ENCODE measurements at places on chromosomes 2 and 18.

DNA sequence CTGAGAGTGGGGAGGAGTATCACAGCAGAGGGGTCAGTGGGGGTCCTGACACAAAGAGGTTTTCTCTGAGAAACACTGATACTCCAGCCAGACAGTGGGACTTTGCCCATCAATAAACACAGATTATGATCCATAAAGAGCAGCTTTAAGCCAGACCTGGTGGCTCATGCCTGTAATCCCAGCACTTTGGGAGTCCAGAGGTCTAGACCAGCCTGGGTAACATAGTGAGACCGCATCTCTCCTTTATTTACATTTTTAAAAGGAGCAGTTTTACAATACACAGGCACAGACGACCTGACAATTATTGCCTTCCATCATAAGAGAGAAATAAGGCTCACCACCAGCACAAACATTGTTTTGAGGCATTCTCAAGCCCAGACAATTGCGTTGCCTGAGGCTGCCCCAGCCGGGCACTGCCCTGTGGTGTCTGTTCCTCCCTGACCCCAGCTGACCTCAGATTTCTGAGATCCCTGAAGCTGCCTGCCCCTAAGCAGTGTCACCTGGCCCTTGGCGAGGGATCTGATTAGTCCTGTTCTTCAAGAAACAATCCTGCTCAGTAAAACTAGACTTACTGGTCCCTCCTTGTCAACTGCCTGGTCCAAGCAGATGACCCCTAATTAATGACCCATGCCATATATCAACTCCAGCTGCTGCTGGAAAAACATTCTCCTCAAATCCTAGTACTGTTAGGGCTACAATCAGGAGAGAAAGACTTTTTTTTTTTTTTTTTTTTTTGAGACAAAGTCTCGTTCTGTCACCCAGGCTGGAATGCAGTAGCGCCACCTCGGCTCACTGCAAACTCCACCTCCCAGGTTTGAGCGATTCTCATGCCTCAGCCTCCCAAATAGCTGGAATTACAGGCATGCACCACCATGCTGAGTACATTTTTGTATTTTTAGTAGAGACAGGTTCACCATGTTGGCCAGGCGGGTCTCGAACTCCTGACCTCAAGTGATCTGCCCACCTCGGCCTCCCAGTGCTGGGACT, 59.4 kb upstream of the SOS1 start:
- no peak for DNase-seq

GRCh38 chr2:133828913-133829312, 260.6 kb upstream of the NCKAP5 start:
- DNase-seq = no peak

- DNase-seq = no peak
These were observed 87.8 kb downstream of the LYPD1 start for GRCh38 chr2:132581991-132582738.

GRCh38 chr18:55398858-55399257, 189.1 kb downstream of the TCF4 start:
- no peak for DNase-seq

Data from stimulated activated CD4-positive, alpha-beta T cell treated with anti-CD3 and anti-CD28 coated beads, Interleukin-15, amount 100 ng/mL, for 48 hours (primary cell).